ENCODE measurements at places on chromosomes 2 and 18.
A peak's percentile ranks its signal among the peaks of the same experiment; 100 is the strongest.

GRCh38 chr18:24651434-24651833, 191.0 kb downstream of the HRH4 start:
- DNase-seq: no peak

DNA sequence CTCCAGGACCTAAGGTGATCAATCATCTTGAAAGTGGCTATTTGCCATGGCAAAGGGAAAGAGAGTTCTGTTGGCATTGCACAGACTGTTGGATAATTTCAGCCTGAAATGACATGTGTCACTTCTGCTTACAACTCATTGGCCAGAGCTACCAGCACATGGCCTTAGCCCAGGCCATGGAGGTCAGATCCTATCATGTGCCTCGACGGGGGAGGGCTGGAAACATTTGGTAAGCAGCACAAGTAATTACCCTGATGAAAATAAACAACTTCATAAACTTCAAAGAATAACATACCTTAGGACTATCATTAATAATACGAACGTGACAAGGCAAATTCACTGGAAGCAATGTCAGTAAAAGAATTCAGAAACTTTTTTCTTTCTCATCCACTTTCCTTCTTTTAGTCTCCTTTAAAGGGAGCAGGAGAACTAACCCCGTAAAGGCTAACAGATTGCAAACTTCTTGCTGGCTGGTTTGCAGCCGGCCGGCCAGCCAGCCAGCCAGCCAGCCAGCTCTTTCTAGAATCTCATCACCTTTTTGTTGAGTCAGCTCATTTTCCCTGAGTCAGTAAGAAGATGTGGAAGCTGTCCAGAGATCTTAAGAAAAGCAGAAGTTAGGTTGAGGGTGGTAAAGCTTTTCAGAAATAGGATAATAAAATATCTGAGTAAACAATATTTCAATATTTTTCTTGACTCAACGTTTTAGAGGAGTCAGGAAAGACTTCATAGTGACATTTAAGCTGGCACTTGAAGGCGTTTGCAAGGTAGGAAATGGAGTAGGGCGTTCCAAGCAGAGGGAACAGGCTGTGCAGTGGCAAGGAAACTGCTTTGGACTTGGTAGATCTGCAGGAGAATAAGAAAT, 31.9 kb downstream of the CNRIP1 start:
- peak; percentile 87 for DNase-seq

- DNase-seq: no peak
These were observed 16.3 kb downstream of the ZFP36L2 start for GRCh38 chr2:43210125-43210466.

DNA sequence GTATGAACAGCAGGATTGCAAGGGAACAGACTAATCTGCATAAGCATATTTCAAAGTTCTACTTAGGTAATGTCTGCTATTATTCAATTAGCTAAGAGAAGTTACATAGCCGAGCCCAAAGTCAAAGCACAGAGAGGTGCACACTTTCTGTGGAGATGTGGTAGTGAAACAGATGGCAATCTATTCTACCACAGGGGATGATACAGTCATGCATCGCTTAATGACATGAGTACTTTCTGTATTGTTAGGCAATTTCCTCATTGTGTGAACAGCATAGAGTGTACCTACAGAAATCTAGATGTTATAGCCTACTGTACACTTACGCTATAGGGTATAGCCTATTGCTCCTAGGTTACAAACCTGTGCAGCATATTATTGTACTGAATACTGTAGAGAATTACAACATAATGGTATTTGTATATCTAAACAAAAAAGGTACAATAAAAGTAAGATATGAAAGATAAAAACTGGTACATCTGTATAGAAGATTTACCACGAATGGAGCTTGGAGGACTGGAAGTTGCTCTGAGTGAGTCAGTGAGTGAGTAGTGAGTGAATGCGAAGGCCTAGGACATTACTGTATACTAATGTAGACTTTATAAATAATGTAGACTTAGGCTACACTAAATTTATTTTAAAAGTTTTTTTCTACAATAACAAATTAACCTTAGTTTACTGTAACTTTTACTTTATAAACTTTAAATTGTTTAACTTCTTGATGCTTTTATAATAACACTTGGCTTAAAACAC, 197.6 kb downstream of the MBD5 start:
- DNase-seq: no peak

GRCh38 chr2:150167711-150168110, 319.8 kb downstream of the RND3 start:
- no peak for DNase-seq

- peak; percentile 61 for DNase-seq
These were observed 7.5 kb downstream of the C2orf49 start for GRCh38 chr2:105344704-105345345.

- no peak for DNase-seq
These were observed 17.3 kb downstream of the CDH20 start for GRCh38 chr18:61350578-61350977.

DNA sequence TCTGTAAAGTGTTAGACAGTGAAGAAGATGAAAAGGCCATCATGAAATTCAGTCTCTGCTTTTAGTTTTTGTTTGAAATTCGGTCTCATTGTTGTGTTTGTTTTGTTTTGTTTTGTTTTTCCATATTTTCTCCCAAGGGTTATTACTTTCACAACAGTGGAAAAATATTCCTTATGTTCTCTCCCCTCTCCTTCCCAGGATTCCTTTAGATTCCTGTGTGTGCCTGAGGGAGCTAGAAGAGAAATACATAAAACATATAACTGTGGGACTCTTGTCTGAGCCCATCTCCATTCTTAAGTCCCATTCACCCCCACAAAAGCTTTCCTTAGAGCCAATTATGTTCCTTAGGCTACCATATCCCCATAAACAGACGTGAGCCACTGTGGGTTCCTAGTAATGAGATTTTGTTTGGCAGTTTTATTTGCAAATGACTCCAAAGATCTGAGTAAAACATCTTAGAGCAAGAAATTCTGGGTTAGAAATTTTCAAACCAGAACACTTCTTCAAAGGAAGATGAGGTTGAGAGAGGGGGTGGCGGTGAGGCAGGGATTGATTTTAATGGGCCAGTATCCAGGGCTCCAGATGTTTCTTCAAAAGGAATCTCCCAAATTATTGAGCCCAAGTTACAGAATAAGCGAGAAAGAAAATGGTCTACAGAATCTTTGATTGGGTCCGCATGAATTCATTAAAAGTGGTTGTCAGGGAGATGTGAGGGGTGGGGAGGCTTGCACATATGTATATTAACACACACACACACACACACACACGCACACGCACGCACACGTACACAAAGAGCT, 157.8 kb upstream of the TNP1 start:
- peak; percentile 87 for DNase-seq

GRCh38 chr2:173669271-173669853, 295.8 kb downstream of the SP3 start:
- DNase-seq: no peak

DNA sequence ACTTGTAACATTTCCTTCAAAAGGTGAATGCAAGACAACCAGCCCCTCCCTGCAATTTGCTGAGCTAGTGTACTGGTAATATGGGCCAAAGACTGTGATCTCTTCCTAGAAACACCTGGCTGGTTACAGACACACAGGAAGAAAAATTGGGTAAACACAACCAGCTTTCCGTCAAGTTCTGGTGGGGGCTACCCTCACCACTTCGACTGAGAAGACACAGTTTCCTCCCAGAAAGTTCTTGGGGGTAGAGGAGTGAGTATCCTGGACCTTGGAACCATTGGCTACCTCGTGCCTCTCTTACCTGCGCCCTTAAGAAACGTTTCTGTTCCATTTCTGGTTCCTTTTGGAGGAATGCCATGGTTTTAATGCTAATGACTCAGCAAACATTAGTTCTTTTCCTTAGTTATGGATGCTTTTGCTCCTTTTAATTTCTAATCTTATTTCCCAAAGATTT, 120.9 kb upstream of the DLX2 start:
- DNase-seq: no peak

GRCh38 chr18:67417864-67418523, 98.5 kb downstream of the DSEL start:
- peak; percentile 44 for DNase-seq

DNA sequence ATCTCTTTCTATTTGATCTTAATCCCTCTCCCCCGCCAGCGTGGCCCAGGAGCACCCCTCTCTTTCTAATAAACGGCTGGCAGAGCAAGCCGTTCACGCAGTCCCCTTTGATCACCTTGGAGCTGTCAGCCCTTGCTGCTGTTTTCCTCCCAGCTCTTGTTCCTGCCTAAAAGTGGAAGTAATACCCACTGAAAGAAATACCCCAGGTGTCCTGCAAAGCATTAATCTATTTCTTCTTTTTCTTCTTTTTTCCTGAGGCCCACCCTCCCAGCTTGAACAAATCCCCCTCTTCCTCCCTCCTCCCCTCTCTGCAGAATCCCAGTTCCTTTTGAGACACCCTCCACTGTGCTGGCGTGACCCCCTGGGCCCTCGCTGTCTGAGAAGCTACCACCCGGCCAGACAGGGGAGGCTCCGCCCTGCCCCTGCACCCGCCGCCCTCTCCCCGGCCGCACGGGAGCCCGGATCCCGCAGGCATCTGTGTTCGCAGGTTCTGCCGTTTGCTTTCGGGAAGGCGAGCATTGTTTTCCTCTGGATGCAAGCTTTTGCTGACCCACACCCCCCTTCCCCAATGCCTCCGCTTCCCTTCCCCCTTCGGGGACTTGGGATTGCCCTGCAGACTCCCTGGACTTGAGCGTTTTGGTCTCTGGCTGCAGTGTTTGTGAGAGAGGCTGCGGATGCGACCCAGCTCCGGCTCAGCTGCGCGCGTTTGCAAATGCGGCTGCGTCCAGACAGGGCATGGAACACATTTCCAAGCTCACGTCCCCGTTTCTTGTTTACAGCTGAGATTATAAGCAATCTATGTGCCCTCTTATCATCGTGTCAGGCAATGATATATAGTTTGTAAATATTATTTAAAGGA, 631.5 kb downstream of the NYAP2 start:
- DNase-seq: peak; percentile 85

DNA sequence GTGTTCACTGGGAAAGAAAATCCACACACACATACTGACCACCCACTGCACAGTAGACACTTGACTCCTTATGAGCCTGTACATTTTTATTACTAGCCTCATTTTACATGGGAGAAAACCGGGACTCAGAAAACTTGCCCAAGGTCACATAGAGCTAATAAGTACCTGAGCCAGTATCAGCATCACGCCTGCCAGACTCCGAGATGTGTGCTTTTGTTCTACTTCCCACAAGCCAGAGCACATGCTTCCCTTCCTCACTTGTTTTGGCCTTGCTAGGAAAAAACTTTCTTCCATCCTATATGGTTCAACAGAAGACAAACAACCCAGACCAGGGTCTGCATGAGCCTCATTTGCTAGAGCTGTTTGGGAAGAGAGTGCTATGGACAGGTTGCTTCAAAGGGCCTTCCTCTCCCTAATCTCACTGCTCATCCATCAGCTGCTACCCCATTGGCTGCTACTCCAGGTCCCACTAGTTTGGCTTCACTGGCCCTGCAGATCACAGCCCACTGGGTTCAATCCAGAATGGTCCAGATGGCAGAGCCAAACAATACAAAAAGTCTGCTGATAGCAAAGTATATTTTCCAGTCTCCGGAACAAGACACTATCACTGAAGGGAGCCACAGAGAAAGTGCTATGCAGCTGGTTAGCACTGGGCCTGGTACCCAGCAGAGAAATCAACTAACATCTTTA, 63.9 kb downstream of the STK39 start:
- DNase-seq: no peak

GRCh38 chr2:22134421-22134820, 1010.7 kb downstream of the TDRD15 start:
- peak; percentile 3 for DNase-seq

DNA sequence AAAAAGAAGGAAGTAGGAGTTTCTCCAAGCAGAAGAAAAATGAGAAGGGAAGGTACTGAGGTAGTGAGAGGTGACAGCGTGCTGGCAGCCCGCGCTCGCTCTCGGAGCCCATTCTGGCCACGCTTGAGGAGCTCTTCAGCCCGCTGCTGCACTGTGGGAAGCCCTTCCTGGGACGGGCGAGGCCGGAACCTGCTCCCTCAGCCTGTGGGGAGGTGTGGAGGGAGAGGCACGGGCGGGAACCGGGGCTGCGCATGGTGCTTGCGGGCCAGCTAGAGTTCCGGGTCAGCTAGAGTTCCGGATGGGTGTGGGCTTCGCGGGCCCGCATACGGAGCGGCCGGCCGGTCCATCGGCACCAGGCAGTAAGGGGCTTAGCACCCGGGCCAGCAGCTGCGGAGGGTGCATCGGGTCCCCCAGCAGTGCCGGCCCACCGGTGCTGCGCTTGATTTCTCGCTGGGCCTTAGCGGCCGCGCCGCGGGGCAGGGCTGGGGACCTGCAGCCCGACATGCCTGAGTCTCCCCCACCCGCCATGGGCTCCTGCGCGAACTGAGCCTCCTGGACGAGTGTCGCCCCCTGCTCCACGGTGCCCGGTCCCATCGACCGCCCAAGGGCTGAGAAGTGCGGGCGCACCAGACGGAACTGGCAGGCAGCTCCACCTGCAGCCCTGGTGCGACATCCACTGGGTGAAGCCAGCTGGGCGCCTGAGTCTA, 11.1 kb upstream of the CYS1 start:
- DNase-seq: no peak

DNA sequence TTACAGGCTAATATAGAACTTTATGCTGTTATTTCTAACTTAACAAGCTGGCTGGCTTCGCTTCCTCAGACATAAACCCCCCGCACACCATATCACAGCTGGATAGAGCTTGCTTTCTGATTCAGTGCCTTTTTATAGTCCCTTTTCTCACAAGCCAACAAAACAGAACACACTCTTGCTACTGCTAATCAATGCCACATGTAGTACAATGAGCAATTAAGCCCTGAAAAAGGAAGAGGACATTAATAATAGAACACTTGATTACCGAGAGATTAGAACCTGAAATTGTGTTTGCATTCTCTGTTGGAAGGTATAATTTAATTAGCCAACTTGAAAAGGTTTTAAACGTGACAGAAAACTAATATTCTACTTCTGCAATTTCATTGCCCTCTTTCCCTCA, 267.7 kb upstream of the CYRIA start:
- DNase-seq: no peak

DNA sequence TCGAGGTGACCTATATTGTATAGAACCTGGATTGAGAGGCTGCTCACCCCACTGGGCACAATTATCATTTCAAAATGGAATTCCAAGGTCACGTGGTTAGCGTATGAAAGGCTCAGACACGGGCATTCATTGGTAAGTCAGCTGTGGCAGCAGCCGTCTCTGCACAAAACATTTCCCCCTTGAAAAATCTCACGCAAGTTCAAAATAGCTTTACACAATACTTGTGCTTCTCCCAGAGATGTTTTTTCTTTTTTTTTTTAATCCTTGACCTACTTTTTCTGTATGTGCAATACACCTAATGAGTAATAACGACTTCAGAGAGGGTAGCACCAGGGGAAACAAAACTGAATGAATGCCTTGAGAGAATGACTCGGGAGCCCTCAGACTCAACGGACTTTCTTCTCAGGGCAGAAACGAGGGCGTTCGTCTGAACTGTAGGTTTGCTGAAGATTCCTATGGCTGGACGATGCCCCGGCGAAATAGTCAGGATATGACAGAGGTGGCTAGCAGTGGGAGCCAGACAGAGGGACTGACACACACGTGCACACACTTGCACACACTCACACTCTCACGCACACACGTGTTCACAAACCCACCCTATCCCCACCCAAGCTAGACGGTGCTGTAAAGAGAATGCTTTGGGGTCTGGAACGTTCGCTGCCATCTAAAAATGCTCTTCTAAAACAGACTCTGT, 77.8 kb downstream of the PDCL3 start:
- no peak for DNase-seq

- DNase-seq: no peak
These were observed 39.8 kb downstream of the MYO7B start for GRCh38 chr2:127575185-127575765.
